ENCODE measurements at places on chromosomes 2 and 18.
A peak's percentile ranks its signal among the peaks of the same experiment; 100 is the strongest.

GRCh38 chr2:28941008-28941407 lies 40.1 kb upstream of the TOGARAM2 start:
- no peak for DNase-seq

DNA sequence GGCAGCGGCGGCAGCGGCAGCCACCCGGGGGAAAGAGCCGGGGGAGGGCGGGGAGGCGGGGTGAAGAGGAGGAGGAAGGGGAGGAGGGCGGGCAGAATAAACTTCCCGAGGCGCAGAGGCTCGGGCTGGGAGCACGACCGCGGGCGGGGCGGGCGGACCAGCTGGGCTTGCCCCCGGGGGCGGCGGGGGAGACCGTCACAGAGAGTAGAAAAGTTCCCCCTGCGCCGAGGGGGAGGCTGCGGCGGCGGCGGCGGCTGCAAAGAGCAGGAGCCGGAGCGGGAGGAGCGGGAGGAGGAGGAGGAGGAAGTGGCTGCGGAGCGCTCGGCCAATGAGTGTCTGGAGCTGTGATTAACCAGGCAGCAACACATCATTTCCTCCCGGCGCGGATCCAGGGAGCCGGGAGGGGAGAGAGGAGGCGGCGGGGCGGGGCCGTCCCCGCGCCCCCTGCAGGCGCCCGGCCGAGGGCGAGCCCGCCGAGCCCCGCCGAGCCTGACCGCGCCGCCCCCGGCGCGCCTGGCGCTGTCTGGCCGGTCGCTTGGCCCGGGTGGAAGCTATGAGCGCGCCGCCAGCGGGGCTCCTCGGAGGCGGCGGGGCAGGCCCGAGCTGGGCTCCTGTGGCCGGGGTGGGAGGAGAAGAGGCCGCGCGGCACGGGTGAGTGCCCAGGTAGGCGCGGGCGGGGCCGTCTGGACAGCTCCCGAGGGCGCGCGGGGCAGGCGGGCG lies at the start of gene ACVR1:
ACVR1 (minus strand) TSS at position 265 of the 720 bp plus-strand sequence. CDS start 76,837 bp downstream, outside the sequence.
- peak; percentile 96 for DNase-seq

DNA sequence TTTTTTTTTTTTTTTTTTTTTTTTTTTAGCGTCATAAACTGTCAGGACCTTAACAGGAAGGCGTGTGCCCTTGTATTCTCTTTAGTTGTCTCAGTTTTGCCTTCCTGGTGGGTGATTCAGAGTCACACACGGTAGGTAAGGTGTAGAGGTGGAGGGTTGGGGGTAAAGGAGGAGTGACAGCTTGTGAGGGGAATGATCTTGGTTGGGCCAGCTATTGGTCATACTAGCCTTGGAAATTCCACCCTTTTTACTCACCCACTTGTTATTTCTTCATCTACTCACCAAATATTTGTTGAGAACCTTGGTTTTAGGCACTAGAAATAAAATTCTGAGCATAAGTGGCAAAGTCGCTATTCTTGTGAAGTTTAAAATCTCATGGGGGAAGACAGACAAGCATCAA lies 22.2 kb downstream of the SMIM21 start:
- no peak for DNase-seq

DNA sequence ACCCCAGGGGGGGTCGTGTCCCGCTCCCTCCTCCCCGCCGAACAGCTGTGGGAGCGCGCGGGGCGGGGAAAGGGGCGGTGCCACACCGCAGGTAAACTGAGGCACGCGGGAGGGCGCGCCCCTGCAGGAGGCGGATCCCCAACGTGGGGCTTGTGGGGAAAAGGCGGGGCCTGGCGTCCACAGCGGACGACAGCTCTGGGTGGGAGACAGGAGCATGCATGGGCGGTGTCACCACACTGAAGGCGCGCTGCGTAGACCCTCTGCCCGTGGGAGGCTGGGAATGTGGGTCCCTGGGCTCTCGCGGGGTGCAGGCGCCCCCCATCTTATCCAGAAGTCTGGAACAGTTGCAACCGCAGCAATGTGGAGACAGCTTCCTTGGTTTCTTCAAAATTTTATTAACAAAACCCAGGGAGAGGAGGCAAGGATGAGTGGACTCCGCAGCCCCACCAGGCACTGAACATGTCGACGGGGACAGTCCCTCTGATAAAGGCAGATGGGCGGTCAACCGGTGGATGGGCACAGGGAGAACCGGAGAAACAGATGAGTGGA lies 723 bp upstream of the MBD1 start:
- DNase-seq, result no peak

- no peak for DNase-seq
Observed at GRCh38 chr2:201137505-201138400, 21.8 kb downstream of the CFLAR start.

- no peak for DNase-seq
Observed at GRCh38 chr2:54984476-54984875, 65.8 kb downstream of the RTN4 start.

DNA sequence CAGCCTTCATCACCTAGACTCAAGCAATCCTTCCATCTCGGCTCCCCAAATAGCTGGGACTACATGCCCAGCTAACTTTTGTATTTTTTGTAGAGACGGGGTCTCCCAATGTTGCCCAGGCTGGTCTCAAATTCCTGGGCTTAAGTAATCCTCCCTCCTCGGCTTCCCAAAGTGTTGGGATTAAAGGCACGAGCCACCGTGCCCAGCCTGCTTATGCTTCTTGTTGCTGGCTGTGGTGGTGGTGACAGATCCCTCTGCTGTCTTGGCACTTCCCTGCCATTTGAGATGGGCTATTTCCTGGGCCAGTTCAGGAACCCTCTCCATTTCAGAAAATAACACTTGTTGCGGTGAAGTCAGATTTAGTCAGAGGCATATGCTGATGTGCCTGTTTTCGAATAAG lies 28.8 kb downstream of the GATA6 start:
- DNase-seq, result no peak

DNA sequence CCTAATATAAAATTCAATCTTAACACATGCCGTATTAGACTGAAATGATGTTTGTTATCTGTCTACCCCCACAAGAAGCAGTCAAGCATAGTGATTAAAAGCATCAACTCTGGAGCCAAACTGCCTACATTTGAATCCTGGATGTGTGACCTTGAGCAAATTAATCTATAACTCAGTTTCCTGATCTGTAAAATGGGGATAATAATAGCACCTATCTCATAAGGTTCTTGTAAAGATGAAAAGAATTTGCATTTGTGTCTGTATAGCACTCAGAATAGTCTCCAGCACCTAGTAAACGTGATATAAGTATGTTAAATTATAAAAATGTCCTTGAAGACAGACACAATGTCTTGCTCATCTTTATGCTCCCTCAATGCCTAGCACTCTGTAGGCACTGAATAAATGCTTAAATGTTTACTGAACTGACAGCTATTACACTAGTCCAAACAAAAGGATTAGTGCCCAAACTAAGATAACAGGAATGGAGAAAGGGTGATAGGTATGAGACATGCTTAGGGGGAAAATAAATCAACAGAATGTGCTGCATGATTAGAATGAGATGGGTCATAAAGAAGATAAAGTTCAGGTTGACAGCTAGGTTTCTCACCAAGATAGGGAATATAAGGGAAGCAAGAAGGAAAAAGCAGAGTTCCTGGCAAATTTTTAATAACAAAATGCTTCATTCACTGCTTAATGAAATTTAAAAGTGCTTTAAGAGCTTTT lies 180.6 kb downstream of the ATAD2B start:
- DNase-seq, result no peak

- DNase-seq, result no peak
Observed at GRCh38 chr18:36396190-36396589, 98.7 kb downstream of the FHOD3 start.

- no peak for DNase-seq
Observed at GRCh38 chr2:136055929-136056688, 61.8 kb downstream of the CXCR4 start.

GRCh38 chr2:98634406-98635092 lies 26.2 kb downstream of the UNC50 start:
- DNase-seq, result peak; percentile 58

DNA sequence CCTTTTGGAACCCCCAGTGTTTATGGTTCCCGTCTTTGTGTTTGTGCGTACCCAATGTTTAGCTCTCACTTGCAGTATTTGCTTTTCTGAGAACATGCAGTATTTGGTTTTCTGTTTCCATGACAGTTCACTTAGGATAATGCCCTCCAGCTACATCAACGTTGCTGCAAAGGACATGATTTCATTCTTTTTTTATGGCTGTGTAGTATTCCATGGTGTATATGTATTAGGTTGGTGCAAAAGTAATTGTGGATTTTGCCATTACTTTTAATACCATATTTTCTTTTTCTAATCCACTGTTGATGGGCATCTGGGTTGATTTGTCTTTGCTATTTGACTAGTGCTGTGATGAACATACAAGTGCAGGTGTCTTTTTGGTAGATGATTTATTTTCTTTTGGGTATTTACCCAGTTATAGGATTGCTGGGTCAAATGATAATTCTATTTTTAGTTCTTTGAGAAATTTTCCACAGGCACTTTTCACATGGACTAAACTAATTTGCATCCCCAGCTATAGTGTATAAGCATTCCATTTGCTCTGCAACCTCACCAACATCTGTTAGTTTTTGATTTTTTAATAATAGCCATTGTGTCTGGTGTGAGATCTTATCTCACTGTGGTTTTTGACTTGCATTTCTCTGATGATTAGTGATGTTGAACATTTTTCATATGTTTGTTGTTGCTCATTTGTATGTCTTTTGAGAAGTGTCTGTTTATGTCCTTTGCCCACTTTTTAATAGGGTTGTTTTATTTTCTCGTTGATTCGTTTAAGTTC lies 63.6 kb downstream of the CERS6 start:
- peak; percentile 30 for DNase-seq

- DNase-seq, result no peak
Observed at GRCh38 chr2:240109386-240109785, 26.7 kb downstream of the COPS9 start.

GRCh38 chr2:103132536-103133217 lies 370.8 kb downstream of the TMEM182 start:
- DNase-seq, result peak; percentile 11

DNA sequence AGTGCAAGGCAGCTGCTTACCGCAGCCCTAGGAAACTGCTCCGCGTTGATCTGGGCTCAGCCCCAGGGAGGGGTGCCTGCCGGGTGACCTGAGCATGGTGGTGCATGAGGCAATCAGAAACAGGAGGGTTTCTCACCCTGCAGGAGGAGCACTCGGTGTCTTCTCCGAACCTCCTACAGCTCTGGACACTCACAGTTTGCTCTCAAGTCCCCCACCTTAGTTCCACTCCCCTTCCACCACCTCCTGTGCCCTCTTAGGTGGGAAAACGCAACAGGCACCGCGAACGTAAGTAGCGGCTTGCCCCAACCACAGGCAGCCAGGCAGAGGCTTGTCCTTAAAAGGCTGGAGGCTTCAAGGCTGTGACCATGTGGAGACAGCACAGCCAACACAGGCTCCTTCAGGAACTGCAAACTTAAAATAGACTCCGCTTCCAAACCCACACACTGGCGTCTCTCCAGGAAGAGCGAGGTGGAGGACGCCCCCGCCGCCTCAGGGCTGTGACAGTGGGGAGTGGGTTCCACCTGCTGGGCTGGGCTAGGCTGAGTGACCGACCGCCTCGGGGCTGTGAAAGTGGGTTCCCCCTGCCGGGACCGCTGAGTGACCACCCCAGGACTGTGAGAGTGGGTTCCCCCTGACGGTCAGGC lies 71.6 kb downstream of the NDUFA10 start:
- no peak for DNase-seq

- DNase-seq, result no peak
Observed at GRCh38 chr2:199303728-199304177, 154.0 kb downstream of the SATB2 start.

DNA sequence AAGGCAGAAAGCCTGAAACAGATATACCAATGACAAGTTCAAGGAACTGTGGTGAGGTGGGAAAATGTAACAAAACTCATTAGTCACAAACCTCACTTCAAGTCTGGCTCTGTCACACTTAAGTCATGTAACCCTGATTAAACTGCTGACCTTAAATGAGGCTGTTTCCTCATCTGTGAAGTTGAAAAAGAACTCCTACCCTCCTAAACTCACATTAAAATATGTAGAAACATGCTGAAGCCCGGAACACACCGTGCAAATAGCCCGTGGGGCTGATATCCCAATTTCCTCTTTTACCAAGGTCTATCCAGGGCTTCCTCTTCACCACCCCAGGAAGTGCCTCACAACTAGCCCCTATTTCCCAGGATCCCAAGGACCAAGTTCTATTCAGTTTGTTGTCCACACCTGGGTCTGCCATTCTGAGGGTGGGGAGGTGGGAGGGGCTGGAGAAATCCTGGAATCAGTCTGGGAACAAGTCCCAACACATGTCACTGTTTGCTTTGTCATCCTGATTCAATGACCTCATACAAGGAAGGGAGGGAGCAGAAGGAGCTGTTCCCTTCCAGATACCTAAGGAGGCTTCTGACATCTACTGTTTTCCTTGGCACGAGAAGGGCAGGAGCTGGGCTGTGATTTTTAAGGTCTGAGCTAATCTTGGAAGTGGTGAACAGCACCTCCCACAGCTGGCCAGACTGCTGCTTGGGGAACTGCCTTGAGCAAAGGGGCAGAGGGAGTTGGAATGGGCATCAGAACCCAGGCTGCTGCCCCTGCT lies 42.3 kb downstream of the SLC4A1AP start:
- no peak for DNase-seq

DNA sequence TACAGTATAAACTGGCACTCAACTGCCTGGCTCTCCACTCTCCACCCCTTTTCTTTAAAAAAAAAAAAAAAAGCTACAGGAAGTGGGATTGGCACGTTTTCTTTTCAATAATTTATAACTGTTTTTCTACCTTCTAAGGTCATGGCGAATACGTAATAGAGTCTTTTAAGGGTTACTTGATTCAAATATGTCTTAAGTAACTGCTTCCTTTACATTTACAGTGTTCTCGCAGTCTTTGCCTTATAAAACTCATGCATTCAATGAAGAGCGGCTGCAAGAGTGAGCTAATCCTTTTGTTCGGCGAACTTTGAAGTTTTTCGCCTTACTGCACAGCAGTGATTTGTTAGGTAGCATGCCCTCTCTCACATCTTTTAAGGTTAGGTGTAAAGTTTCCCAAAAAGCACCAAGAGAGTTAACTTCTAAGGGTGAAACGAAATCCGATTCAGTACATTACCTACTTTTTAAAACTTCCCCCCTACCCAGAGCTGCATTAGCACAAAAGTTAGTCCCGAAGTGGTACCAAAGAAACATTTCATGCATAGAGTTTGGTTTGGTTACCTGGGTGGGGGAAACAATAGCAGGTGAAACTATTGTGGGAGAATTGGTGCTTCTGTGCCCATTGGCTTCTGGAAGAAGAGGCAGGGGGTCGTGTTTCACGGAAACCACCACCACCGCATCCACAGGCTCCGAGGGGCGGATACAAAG lies 2.0 kb downstream of the KCTD1 start:
- DNase-seq, result no peak

GRCh38 chr2:46125798-46126197 lies 171.4 kb upstream of the EPAS1 start:
- DNase-seq, result no peak

GRCh38 chr2:176067589-176068418 lies 16.0 kb downstream of the EVX2 start:
- no peak for DNase-seq

DNA sequence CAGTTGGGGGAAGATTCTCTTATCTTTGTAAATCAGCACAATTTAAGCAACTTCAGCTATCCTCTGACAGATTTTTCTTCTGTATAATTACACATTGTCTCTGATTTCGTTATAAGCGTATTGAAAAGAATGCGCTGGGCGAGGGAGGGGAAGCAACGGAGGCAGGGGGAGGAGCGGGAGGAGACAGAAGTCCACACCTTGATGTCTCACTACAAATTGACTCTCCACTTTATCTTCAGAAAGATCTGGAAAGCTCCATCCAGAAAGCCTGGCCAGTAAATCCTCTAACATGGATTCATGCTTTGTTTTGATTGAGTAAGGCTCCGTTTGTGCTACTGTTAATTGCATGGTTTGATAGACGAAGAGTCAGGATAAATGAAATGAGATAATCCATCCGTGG lies 76.6 kb downstream of the SMIM21 start:
- DNase-seq, result no peak
